ENCODE measurements at places on chromosomes 12 and 14.

GRCh38 chr14:92780444-92781232 lies 13.5 kb upstream of the GOLGA5 start:
- DNase-seq = no peak

GRCh38 chr12:44507461-44507860 lies 368.7 kb downstream of the NELL2 start:
- no peak for DNase-seq

- DNase-seq = no peak
Observed at GRCh38 chr12:68420225-68421010, 88.3 kb upstream of the MDM1 start.

- no peak for DNase-seq
Observed at GRCh38 chr14:71359823-71360222, 452.6 kb downstream of the PCNX1 start.

GRCh38 chr14:105167303-105168092 lies 1.1 kb downstream of the JAG2 start:
- DNase-seq = no peak

Data from right renal pelvis (tissue), 4 donors.